ENCODE measurements at places on chromosomes 12 and 14.

DNA sequence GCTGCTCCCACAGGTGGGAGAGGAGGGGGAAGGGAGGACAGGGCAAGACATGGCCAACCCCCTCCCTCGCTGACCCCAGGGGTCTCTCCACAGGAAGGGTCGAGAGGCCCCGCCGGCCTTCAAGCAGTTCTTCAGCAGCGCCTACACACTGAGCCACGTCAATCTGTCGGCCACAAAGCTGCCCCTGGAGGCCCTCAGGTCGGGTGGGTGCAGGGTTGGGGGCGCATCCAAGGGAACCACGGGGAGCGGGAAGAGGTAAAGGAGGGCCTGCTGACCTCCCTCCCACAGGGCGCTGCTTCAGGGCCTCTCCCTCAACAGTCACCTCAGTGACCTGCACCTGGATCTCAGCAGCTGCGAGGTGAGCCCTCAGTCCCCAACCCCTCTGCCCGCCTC lies 6.1 kb downstream of the CARMIL3 start:
- DNase-seq, result no peak

DNA sequence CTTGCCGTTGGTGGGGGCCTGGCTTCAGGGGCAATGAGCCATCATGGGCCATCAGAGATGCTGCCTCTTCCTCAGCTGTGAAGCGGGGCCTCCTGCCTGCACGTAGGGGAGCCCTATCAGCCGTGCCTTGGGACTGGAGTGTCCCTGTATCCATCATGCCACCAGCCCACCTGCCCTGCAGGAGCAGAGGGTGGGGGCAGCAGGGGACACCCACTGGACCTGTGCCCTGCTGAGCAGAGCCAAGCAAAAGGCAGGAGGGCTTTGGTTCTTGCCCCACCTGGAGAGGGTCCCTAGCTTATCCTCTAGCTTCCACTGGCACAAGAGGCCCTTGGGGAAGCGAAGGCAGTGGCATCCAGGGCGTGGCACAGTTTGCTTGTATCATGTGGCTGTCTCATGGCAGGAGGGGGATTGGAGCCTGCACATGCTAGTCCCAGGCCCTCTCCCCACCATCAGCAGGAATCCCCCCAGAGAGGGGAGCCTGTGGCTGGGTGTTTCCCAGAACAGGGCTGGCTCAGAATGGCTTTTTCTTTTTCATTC lies 10.1 kb downstream of the ADSS1 start:
- no peak for DNase-seq

DNA sequence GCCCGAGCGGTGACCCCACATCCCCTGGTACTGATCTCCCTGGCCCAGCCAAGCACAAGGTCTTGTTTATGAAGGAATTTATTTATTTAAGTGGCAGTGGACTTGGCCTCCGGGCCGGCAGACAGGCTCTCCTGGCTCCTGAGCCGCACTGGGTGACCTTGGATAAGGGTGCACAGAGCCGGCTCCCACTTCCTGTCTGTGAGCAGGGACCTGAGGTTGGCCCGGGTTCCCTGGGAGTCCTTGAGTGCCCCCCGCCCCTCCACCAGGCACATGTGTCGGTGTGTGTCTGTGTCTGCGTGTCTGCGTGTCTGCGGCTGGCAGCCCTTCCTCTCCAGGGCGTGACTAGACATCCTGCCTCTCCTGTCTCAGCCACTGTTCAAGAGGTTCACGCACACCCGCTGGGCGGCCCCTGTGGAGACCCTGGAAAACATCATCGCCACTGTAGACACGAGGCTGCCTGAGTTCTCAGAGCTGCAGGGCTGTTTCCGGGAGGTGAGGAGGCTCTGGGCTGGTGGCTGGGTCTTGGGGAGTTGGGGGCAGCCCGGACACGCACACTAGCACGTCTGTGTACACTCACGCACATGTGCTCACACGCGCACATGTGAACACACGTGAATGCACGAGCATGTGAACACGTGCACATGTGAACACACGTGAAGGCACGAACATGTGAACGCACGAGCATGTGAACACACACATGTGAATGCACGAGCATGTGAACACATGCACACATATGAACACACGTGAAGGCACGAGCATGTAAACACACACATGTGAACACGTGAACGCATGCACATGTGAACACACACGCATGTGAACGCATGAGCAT lies 9.3 kb downstream of the TNFAIP2 start:
- no peak for DNase-seq

DNA sequence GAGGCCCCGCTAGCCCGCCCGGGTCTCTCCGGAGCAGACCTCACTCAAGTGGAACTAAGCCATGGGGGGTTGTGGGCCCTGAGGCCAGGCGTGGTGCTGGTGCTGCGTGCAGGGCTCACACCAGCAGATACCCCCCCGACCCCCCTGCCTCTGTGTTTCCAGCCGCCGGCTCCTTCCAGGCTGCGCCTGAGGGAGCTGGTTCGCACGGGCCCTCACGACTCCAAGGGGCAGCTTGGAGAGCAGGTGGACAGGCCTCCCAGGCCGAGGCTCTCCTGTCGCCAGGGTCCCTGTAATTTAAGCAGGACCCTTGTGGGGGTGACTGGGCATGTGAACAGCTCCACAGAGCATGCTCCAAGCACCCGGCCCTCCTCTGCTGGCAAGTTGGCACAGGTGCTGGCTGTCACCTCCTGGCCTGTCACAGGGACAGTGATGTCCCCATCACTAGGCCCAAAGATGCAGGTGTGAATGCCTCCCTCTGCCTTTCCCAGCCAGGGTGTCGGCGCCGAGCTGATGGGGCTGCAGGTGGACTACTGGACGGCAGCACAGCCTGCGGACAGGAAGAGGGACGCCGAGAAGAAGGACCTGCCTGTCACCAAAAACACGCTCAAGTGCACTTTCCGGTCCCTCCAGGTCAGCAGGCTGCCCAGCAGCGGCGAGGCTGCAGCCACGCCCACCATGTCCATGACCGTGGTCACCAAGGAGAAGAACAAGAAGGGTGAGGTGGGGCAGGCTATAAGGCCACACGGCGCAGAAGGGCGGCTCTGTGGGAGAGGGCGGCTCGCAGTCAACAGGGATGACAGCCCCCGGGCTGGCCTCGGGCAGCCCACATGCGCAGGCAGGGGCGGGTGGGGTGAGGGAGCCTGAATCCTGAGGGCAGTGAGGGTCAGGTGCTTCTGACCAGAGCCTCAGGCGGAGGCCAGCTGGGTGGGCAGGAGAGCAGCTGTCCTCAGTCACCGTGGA lies 5.9 kb upstream of the TEX22 start:
- no peak for DNase-seq

DNA sequence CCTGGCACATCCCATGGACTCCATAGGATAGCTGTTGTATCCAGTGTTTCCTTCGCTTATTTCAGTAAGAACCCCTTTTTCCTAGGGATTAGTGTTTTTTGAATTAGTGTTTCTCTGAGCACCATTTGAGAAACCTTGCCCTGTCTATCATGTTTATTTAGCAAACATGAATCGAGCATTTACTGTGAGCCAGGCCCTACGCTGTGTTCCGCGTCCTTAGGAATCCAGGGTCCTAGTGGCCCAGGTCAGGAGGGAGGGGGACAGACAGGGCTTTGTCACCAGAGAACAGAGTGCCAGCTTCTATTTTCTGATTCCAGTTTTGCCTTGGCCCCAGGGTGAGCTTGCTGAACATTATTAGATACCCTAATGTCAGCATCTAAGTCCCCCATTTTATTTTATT lies 2.5 kb downstream of the TEAD4 start:
- DNase-seq, result no peak

DNA sequence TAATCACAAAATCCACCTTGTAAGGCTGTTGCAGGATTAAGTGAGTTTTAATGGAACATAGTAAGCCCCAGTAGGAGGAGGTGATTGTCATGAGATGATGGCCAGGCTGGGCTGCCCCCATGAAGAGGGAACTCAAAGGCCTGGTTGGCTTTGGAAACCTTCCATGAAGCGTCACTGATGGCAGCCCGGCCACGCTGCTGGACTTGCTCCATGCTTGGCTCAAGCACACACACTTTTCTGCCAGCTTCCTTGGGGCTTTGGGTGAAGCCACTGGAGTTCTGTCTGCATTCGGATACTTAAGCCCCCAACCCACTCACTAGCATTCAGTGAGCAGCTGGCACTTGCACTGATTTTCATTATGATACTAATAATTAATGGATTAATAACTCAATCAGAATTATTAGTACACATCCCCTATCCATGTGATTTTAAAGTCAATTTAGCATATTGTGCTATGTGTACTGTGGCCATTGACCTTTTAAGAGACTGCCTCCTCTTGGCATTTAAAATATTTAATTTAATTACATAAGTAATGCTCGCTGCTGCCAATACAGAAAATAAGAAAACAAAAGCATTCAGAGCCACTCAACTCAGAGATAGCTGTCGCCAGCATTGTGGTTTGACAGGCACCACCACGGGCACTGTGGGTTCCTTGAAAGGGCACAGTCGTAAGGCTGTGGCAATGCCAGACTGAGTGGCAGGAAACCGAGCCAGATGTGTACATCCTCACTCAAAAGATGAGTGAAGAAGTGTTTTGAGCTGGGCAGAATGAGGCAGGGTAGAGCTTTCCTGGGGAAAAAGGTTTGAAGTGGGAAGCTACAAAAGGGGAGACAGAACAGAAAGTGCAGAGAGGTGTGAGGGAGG lies 15.9 kb downstream of the KRT85 start:
- no peak for DNase-seq

- no peak for DNase-seq
Measured at GRCh38 chr12:68789144-68789878, 18.7 kb upstream of the MDM2 start.

DNA sequence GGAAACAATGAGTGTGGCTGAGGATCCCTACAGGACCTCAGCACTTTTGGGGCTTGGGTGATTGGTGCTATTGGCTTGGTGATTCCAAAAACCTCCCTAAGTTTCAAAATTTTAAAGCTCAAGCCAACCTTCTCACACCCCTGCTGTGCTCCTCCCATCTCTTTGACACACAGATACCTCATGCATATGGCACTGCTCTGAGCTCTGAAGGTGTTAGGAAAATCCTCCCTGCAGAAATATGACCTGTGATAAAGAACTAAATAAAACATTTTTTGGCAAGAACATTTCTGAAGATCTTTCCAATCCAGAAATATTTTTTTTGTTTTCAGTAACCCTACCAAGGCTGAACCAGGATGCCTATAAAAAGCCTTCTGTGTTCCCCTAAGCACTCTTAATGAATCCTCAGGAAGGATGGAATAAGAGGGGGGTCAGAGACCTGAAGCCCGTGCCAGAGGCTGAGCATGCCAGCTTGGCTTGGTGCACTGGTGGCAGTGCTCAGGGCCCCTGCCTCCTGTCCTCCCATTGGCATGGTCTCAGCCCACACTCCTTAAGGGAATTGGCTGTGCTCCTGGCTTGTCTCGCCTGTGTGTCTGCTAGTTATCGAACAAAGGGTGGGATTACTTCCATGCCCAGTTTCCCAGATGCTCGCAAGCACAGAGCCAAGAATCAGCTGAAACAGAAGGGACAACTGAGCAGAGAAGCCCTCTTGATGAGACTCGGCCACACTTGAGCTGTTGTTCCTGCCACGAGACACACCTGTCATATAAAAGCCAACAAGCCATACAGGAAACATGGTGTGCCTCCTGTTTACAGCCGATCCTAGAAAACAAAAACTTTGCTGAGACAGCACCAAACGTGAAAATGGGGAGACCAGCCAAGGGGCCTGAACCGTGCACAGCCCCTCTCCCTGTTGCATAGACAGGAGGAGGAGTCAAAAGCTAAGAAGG lies 132.7 kb upstream of the EEA1 start:
- DNase-seq, result no peak

GRCh38 chr12:90038289-90038688 lies 329.7 kb upstream of the ATP2B1 start:
- no peak for DNase-seq

- DNase-seq, result peak; percentile 8
Measured at GRCh38 chr12:67161322-67161918, 107.7 kb upstream of the CAND1 start.

DNA sequence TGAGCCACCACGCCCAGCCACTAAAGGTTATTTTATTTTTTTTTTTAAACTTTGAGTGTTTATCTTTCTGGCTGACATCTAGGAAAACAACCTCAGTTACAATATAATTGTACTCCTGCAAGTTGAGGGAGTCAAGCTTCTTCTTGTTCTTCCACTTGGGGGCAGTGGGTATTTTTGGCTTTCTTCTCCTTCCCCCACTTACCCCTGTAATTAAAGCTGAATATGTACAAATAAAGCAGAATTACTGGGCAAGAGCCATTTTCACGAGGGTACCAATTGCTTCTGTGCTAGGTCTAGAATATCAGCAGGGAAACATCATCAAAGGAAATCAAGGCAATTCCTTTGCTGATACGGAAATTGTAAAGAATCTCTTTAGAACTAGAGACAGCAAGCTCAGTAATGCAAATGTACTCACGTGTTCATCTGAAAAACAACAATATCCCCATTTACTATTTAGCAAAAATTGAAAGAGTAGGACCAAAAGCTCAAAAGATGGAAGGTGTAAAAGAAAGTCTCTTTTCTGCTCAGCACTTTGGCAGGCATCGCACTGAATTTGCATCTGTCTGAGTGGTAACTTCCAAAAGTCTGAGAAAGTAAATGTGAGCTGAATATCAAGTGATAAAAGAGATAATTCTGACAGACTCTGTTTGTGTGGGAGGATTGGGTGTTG lies 72.8 kb downstream of the TAOK3 start:
- DNase-seq, result no peak

GRCh38 chr14:56349960-56350359 lies 229.6 kb upstream of the TMEM260 start:
- DNase-seq, result no peak

- no peak for DNase-seq
Measured at GRCh38 chr12:108832208-108832607, 25.2 kb downstream of the SSH1 start.

- no peak for DNase-seq
Measured at GRCh38 chr14:65581799-65582198, 169.3 kb downstream of the FUT8 start.

GRCh38 chr12:132475304-132476037 lies 14.5 kb upstream of the FBRSL1 start:
- no peak for DNase-seq

GRCh38 chr14:24067133-24068082 lies 4.0 kb upstream of the CPNE6 start:
- no peak for DNase-seq

GRCh38 chr14:34030864-34031263 lies 80.0 kb upstream of the EGLN3 start:
- DNase-seq, result no peak

DNA sequence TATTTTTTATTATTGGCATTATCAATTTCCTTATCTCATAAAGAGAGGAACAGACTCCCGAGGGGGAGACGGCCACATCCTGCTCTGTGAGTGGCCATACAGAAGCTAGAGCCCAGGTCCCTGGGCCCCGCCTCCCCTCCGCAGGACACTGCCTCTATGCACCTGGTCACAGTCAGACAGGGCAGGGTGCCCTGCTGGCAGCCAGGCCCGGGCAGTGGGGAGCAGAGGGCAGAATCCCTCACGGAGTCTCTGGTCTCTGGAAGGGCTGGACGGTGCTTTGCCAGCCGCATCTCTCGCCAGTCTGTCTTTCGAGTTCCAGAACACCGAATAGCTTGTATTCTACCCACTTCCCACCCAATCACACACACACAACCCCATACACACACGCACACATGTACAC lies 16.4 kb upstream of the CACNA2D4 start:
- no peak for DNase-seq

GRCh38 chr12:22477894-22478287 lies 66.5 kb downstream of the C2CD5 start:
- no peak for DNase-seq

- DNase-seq, result no peak
Measured at GRCh38 chr12:29763301-29763683, 20.4 kb downstream of the TMTC1 start.

All from stimulated activated CD4-positive, alpha-beta T cell treated with anti-CD3 and anti-CD28 coated beads, TNF-alpha, amount 100 ng/mL, for 4 hours (primary cell).